IPS-NIHi11 (cell line): ENCODE measurements at places on chromosomes 7 and 10.

- no peak for DNase-seq
These were observed 29.9 kb downstream of the LRRC20 start for GRCh38 chr10:70352401-70353097.

DNA sequence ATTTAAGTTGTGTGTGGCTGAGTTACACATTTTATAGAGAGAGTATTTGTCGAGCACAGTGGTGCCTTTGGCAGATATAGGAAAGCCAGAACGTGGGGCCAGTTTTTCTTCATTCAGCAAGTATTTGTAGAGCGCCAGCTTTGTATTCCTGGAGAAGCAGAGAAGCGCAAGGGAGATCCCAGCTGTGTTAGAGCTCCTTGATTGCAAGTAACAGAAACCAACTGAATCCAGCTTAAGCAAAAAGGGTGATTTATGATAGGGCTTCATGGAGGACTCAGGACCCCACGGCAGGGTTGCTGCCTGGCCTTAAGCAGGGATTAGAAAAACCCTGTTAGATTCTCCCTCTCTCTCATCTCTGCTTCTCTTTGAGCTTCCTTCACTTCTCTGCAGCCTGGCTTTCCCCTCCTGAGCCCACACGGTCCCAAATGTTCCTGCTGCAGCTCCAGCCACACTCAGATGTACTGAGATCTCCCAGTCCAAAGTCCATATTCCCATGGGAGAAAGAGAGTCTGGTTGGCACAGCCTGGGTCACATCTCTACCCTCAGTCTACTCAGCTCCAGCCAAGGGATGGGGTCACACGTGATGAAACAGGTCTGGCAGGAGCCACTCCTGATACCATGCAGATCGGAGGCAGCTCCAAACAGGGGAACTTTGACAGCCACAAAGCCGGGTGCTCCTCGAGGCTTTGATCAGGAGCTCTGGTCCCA is 16.7 kb downstream of the UBTD1 start:
- DNase-seq = no peak

DNA sequence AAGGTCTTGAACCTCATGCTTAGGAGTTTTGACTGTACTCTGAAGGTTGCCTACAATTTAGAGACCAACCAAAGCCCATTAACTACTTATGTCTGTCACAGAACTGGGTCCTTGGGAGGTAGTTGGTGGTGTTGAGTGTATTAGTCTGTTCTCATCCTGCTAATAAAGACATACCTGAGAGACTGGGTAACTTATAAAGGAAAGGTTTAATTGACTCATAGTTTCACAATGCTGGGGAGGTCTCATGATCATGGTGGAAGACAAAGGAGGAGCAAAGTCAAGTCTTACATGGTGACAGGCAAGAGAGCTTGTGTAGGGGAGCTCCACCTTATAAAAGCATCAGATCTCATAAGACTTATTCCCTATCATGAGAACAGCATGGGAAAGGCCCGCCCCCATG is 319.6 kb upstream of the ZMIZ1 start:
- DNase-seq = no peak

- DNase-seq = no peak
These were observed 18.5 kb downstream of the PARP12 start for GRCh38 chr7:140044251-140044650.

DNA sequence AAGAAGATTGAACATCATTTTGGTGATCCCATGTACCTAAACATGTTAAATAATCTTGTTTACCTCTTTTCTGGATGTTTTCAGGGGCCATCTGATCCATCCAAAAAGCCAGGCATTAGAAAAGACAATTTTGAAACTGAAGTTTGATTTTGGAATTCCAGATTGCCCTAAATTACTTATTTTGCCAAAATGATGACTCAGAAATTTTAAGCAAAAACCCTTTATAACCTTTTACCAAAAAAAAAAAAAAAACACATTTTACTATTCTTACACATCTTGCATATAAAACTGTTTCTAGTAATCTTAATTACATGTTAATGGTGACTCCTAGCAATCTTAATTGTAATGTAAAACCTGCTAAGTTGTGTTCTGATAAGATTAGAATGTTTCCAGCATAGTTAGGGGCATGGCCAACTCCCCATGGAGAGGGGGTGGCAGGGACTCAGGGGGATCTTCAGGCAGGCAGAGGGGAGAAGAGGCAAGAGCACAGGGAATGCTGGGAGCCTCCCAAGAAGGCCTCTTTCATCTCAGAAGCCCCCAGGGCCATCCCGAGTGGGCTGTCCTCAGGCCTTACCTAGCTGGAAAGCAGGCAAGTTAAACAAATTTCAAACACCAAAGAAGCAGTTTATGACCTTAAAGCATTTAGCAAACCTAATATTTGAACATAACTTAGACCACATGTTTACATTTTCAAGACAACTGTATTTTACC is 25.8 kb upstream of the AKR1C3 start:
- DNase-seq = no peak

- no peak for DNase-seq
These were observed 15.0 kb downstream of the CXCL12 start for GRCh38 chr10:44369854-44370253.

DNA sequence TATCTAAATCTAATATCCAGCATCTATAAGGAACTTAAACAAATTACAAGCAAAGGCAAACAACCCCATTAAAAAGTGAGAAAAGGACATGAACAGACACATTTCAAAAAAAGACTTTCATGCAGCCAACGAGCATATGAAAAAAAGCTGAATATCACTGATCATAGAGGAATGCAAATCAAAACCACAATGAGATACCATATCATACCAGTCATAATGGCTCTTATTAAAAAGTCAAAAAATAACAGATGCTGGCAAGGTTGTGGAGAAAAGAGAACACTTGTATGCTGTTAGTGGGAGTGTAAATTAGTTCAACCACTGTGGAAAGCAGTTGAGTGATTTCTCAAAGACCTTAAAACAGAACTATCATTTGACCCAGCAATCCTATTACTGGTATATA is 334.4 kb upstream of the CACNA2D1 start:
- no peak for DNase-seq

- no peak for DNase-seq
These were observed 208.9 kb downstream of the DNAJB6 start for GRCh38 chr7:157545681-157546060.

- DNase-seq = no peak
These were observed 54.4 kb downstream of the INHBA start for GRCh38 chr7:41648501-41648900.

DNA sequence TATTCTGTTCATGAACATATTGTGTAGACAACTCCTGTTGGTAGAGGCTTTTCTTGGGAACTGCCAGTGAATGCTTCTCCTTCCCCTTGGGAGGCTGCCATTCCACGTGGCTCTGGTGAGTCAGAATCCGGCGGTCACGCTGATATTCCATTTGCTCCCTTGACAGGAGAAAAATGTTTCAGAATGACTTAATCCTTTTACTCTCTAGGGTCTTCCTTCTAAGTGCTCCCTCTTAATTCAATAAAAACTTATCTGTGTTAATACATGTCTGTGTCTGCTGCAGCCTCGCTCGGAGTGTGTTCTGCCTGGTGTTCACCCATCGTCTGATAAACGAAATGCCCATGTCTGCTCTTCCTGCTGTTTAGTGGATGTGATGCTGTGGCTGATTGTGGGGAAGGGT is 278.6 kb downstream of the ARHGAP12 start:
- DNase-seq = no peak

- DNase-seq = no peak
These were observed 129.5 kb upstream of the PCGF5 start for GRCh38 chr10:91090761-91091529.
